ENCODE measurements at places on chromosomes 16 and 17. TPM values are rescaled to one million over a fixed set of nuclear protein-coding genes. Genes with fewer than 3 reads are reported as not detected.

The AATK gene
- total RNA-seq: 0.26 TPM

The MT1E gene
- 67.1 TPM for total RNA-seq

The DHX38 gene
- 80.5 TPM for total RNA-seq

The TBC1D3I gene
- total RNA-seq: not detected

The SPOP gene
- 57.7 TPM for total RNA-seq

The EPX gene
- total RNA-seq: not detected

The IGFBP4 gene
- 6.5 TPM for total RNA-seq

The MYH8 gene
- not detected for total RNA-seq

The CEP131 gene
- 10.2 TPM for total RNA-seq

The GPR142 gene
- not detected for total RNA-seq

The BLTP2 gene
- 174 TPM for total RNA-seq

The CACNG5 gene
- not detected for total RNA-seq

The IKZF3 gene
- total RNA-seq: 43.9 TPM

The CHST4 gene
- total RNA-seq: 0.19 TPM

The TMEM235 gene
- not detected for total RNA-seq
